ENCODE measurements at places on chromosomes 1 and 21.
A peak's percentile ranks its signal among the peaks of the same experiment; 100 is the strongest.

- H3K4me1 ChIP-seq, result peaks cover 25% of the 10 kb centered on the region
- H3K27ac ChIP-seq, result no peak overlapping the region
- no peak overlapping the region for H3K4me3 ChIP-seq
- H3K36me3 ChIP-seq, result peaks cover 91% of the 10 kb centered on the region
Observed at GRCh38 chr1:11842154-11843041, 5.2 kb downstream of the NPPA start.

- no peaks in the 10 kb centered on the region for H3K36me3 ChIP-seq
- no peaks in the 10 kb centered on the region for H3K27me3 ChIP-seq
- no peak overlapping the region for H3K27ac ChIP-seq
Observed at GRCh38 chr21:29148530-29148929, 18.1 kb downstream of the MAP3K7CL start.

- no peaks in the 10 kb centered on the region for H3K27me3 ChIP-seq
- DNase-seq, result no peak
- no peaks in the 10 kb centered on the region for H3K36me3 ChIP-seq
- no peaks in the 10 kb centered on the region for H3K4me1 ChIP-seq
Observed at GRCh38 chr1:197463142-197463541, 195.1 kb downstream of the CRB1 start.

DNA sequence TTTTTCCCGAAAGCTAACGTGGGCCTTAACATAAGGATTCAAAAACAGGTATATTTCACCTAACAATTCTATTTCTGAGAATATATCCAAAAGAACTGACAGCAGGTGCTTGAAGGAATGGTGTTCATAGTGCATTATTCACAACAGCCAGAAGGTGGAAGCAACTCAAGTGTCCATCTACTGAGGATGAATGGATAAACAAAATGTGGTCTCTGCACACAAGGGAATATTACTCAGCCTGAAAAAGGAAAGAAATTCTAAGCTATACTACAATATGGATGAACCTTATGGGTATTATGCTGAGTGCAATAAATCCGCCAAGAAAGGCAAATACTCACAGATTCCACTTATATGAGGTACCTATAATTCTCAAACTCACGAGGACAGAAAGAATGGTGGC, 6.1 kb upstream of the RIPPLY3 start:
- no peaks in the 10 kb centered on the region for H3K36me3 ChIP-seq
- no peak overlapping the region for H3K27ac ChIP-seq
- no peak overlapping the region for H3K4me3 ChIP-seq
- H3K4me1 ChIP-seq, result no peaks in the 10 kb centered on the region
- no peaks in the 10 kb centered on the region for H3K27me3 ChIP-seq

DNA sequence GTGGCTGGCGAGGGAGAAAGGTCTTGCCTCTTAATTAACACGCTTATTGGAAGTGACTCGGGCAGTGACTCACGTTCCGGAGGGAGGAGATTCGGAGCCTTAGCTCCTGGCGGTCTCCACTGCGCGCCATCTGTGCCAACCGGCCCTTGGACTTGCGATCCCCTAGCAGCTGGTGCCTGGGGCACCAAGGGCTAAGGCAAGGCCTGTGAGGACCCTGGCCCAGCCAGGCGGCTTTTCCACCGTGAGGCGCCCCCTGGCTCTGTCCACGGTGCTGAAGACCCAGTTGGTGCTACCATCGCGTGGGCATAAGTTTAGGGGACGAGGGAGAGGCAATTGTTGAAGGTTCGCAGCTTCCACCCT, 1.3 kb upstream of the SYT6 start:
- no peaks in the 10 kb centered on the region for H3K36me3 ChIP-seq
- DNase-seq, result no peak
- peaks cover 33% of the 10 kb centered on the region for H3K4me1 ChIP-seq
- peaks cover 65% of the 10 kb centered on the region for H3K27me3 ChIP-seq

DNA sequence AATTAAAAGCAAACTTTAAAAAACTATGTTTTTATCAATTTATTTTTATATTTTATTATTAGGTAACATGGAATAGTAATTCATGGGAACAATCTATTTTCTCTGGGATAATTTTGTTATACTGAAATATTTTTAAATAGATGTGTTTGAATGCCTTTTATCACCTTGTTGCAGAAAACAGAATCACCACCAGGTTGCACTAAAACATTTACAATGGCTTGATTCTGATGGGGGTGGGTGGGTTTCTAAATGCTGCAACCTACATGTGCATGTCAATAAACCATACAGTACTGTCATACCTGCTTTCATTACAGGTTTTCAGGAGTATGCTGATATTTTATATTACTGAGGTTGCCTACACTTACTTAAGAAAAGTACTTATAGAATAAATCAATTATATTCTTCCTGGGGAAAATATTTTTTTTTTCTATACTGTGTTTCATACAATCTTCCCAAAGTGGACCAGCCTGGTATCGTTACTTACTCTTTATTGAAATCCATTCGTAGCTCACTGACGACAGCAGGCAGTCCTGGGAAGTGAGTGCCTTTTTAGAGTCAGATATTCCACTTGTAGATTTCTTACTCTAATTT, 132.8 kb downstream of the PTPRC start:
- H3K4me3 ChIP-seq, result no peak overlapping the region
- DNase-seq, result peak; percentile 58
- no peak overlapping the region for H3K27ac ChIP-seq
- no peaks in the 10 kb centered on the region for H3K27me3 ChIP-seq
- H3K4me1 ChIP-seq, result no peaks in the 10 kb centered on the region

GRCh38 chr1:117284399-117285215, 73.9 kb upstream of the VTCN1 start:
- H3K27ac ChIP-seq, result no peak overlapping the region
- no peak for DNase-seq
- H3K36me3 ChIP-seq, result no peaks in the 10 kb centered on the region
- no peaks in the 10 kb centered on the region for H3K27me3 ChIP-seq
- H3K4me1 ChIP-seq, result no peaks in the 10 kb centered on the region

DNA sequence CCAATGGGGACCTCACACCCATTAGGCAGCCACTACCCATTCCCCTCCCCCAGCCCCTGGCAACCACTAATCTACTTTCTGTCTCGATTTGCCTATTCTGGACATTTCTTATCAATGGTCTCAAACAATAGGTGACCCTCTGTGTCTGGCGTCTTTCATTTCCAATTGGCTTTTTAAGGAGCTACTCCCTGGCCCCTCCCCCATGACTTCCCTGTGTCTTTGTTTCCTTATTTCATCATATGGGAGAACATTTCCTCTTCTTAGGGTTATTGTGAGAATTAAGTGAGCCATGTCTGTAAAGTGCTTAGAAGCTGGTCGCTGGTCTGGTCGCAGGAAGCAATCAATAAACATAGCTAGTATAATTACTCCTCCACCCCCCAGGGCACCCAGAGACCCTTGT, 80.9 kb downstream of the SPSB1 start:
- no peaks in the 10 kb centered on the region for H3K27me3 ChIP-seq
- no peak for DNase-seq
- peaks cover 10% of the 10 kb centered on the region for H3K36me3 ChIP-seq
- peak overlapping the region; percentile 84 for H3K27ac ChIP-seq

GRCh38 chr1:203609979-203610493, 16.6 kb upstream of the ATP2B4 start:
- DNase-seq, result peak; percentile 62
- no peaks in the 10 kb centered on the region for H3K36me3 ChIP-seq
- no peak overlapping the region for H3K4me3 ChIP-seq
- H3K4me1 ChIP-seq, result peaks cover 28% of the 10 kb centered on the region
- no peaks in the 10 kb centered on the region for H3K27me3 ChIP-seq

GRCh38 chr1:91427741-91428140, 23.1 kb upstream of the HFM1 start:
- no peaks in the 10 kb centered on the region for H3K27me3 ChIP-seq
- no peaks in the 10 kb centered on the region for H3K36me3 ChIP-seq
- no peaks in the 10 kb centered on the region for H3K4me1 ChIP-seq
- H3K4me3 ChIP-seq, result no peak overlapping the region

GRCh38 chr1:85655315-85655714, 52.9 kb downstream of the ZNHIT6 start:
- no peak overlapping the region for H3K27ac ChIP-seq
- H3K36me3 ChIP-seq, result no peaks in the 10 kb centered on the region
- H3K27me3 ChIP-seq, result no peaks in the 10 kb centered on the region
- no peak overlapping the region for H3K4me3 ChIP-seq
- DNase-seq, result no peak

GRCh38 chr1:23424293-23425192, at the start of gene TCEA3:
TCEA3 (minus strand) TSS chr1:23424748; CDS start chr1:23424633, 115 bp downstream.
- peak; percentile 75 for DNase-seq
- H3K4me1 ChIP-seq, result peaks cover 53% of the 10 kb centered on the region
- peak within 1 kb of the TSS; percentile 82 for H3K4me3 ChIP-seq

- H3K36me3 ChIP-seq, result peaks cover 12% of the 10 kb centered on the region
- no peak overlapping the region for H3K4me3 ChIP-seq
- no peaks in the 10 kb centered on the region for H3K4me1 ChIP-seq
- H3K27ac ChIP-seq, result peak overlapping the region; percentile 11
Observed at GRCh38 chr1:221697923-221698425, 43.9 kb downstream of the DUSP10 start.

- H3K27me3 ChIP-seq, result no peaks in the 10 kb centered on the region
- peak; percentile 38 for DNase-seq
- H3K36me3 ChIP-seq, result no peaks in the 10 kb centered on the region
- no peak overlapping the region for H3K4me3 ChIP-seq
- H3K27ac ChIP-seq, result no peak overlapping the region
Observed at GRCh38 chr1:110524311-110525248, 5.6 kb upstream of the KCNA10 start.

- no peak for DNase-seq
- no peaks in the 10 kb centered on the region for H3K4me1 ChIP-seq
- H3K27me3 ChIP-seq, result no peaks in the 10 kb centered on the region
- no peak overlapping the region for H3K27ac ChIP-seq
- H3K36me3 ChIP-seq, result no peaks in the 10 kb centered on the region
- no peak overlapping the region for H3K4me3 ChIP-seq
Observed at GRCh38 chr1:201750934-201751333, 78.0 kb upstream of the IPO9 start.

DNA sequence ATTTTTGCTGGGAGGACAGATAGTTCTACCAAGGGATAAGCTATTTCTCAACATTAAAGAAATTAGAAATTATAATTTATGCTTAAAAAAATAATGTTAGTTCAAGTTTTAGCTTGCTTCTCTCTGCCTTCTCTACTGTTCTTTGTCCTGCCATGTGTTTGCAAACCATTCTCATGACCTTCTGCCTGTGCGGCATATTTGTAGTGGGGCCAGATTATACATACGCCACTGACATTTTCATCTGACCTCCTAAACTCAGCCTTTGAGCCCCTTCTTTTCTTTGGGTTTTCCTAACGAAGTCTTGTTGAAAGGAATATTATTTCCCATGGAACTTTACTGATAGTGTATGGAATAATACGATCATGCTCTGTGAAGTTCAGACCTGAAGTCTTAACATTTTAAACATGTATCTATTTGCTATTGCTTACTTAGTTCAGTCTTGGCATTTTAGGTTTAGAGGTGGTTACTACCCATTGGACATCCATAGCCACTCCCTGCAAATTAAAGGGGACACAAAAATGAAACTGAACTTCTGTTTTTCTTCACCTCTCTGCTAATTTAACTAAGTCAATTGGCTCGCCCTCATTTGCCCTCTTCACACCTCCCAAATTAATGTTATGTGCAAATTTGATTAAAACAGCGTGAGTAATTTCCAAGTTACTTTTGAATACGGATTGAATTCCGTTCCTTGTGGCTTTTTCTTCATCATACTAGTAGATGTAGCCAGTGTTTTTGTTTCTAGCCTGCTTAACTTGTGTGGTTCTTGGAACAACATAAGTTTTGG, 15.6 kb downstream of the LRRC8D start:
- DNase-seq, result no peak
- no peaks in the 10 kb centered on the region for H3K27me3 ChIP-seq
- H3K36me3 ChIP-seq, result no peaks in the 10 kb centered on the region
- H3K27ac ChIP-seq, result no peak overlapping the region
- no peak overlapping the region for H3K4me3 ChIP-seq
- peaks cover 34% of the 10 kb centered on the region for H3K4me1 ChIP-seq

DNA sequence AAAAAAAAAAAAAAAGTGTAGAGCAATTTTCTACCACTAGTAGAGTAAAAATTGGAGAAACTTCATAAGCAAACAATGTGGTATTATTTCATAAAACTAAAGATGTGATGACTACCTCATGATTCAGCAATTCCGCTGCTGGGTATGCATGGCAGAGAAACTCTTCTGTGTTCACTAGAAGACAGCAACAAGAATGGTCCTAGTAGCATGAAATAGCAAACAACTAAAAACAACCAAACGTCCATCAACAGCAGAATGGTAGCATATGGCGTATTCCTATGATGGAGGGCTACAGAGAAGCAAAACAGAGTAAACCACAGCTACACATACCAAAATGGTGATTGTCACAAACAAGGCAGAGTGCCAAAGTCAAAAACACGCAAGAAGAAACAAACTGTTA, 18.9 kb downstream of the HTR1D start:
- no peaks in the 10 kb centered on the region for H3K4me1 ChIP-seq
- H3K27me3 ChIP-seq, result peaks cover 15% of the 10 kb centered on the region
- DNase-seq, result no peak
- no peaks in the 10 kb centered on the region for H3K36me3 ChIP-seq
- H3K4me3 ChIP-seq, result no peak overlapping the region

GRCh38 chr1:54371038-54371941, 34.9 kb downstream of the SSBP3 start:
- peaks cover 94% of the 10 kb centered on the region for H3K4me1 ChIP-seq
- H3K4me3 ChIP-seq, result no peak overlapping the region
- H3K27me3 ChIP-seq, result no peaks in the 10 kb centered on the region

- H3K36me3 ChIP-seq, result no peaks in the 10 kb centered on the region
- no peak for DNase-seq
- no peak overlapping the region for H3K4me3 ChIP-seq
- H3K27me3 ChIP-seq, result no peaks in the 10 kb centered on the region
- no peaks in the 10 kb centered on the region for H3K4me1 ChIP-seq
- H3K27ac ChIP-seq, result no peak overlapping the region
Observed at GRCh38 chr21:14594967-14595366, 48.9 kb upstream of the SAMSN1 start.

DNA sequence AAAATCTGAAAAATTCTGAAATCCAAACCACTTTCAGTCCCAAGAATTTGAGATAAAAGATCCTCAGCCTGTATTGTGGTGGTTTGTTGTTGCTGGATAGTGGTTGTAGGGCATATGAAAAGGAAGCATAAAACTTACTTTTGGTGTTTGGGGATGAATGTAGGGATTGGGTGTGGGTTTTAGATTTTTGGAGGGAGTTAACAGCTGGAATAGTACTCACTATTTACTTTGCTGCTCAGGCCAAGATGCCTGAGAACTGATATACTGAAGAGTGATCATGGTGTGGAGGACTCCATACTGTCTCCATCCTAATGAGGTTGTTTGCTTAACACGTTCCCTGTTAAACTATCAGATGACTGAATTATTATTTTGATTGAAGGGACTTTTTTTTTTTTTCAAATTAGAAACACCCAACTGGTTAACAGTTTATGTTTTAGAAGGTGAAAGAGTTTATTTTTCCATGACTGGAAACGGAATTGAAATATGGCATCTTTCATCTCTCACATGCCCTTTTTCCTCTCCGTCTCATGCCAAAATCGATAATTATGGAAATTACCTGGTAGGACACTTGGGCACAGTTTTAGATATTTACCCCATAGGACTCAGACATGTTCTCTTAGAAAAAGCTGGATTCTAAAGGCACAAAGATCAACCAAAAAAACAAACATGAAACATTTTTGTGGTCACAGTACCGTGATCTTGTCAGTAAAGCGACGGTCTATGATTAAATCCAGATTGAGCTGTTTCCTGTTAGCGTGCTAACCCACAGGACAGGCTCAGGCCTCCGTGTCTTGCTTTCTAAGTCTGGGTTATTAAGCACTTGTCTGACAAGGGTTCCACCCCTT, 37.3 kb downstream of the RGL1 start:
- no peaks in the 10 kb centered on the region for H3K36me3 ChIP-seq
- no peaks in the 10 kb centered on the region for H3K27me3 ChIP-seq
- H3K4me3 ChIP-seq, result no peak overlapping the region
- peaks cover 35% of the 10 kb centered on the region for H3K4me1 ChIP-seq
- no peak overlapping the region for H3K27ac ChIP-seq
- no peak for DNase-seq
